ENCODE measurements at places on chromosomes 1 and 21.
A peak's percentile ranks its signal among the peaks of the same experiment; 100 is the strongest.

DNA sequence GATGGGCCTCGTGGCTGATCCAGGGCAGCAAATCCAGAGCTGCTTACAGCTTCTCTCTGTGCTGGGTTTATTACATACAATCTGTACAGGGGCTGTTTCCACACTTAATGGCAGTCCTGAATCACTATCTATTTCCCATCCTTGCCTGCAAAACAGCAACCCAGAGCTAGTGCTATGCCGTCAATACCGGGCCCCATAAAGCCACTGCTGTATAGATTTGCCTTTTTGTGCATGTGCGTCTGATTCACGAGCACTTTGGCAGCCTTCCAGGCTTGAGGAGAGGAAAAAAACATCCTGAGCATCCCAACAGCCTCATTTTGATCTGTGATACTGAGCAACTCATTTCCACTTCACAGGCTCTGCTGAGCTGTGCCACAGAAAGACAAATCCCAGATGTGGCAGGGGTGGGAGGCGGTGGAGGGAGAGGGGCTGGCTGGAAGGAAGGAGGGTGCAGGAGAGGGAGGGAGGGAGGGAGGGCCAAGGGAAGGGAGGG lies 65.2 kb upstream of the TARBP1 start:
- peak; percentile 23 for DNase-seq

DNA sequence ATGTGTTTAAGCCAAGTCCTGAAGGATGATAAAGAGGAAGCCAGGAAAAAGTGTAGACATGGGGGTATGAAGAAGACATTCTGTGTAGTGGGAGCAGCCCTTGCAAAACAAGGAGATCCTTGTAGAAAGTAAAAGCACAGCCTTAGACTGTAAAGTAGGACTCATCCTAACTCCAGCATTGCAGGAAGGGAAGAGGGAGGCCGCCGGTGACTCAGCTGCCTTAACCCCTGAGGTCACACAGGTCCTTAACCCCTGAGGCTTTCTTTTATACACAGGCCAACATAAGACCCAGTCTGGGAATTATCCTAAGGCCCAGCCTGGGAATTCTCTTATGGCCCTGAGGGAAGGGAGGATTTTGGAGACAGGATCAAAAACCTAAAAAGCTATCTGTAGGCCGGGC lies 18.0 kb downstream of the PGM1 start:
- DNase-seq: no peak

- no peak for DNase-seq
These were observed 694 bp downstream of the TMEM167B start for GRCh38 chr1:109091078-109091838.

DNA sequence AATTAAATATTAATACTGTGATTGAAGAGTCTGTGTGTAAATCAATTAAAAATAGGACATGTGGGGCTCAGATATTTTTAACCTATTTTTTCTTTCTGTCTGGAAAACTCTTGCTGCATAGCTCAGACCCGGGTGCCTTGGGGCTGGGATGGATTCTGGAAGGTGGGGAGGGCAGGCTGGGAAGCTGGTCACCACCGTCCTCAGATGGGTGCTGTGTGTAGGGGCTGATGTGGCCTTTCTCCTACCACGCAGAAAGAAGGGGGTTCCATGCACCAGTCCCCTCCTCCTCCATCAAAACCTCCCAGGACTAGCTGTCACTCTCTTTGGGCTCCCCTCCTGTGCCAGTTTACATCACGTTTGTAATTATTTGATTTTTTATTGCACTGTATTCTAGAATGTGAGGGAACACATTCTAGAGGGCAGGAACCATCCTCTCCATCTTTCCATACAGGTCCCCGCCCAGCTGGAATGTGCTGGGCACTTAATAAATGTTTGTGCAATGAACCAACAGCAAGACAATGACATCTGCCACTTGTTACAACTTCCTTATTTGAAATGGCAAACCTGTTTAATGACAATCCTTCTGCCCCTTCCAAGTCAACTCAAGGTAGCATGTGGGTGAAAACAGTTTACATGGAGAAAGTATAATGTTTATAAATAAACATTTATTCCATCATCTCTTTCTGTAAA lies 104.3 kb downstream of the EDEM3 start:
- DNase-seq: no peak

DNA sequence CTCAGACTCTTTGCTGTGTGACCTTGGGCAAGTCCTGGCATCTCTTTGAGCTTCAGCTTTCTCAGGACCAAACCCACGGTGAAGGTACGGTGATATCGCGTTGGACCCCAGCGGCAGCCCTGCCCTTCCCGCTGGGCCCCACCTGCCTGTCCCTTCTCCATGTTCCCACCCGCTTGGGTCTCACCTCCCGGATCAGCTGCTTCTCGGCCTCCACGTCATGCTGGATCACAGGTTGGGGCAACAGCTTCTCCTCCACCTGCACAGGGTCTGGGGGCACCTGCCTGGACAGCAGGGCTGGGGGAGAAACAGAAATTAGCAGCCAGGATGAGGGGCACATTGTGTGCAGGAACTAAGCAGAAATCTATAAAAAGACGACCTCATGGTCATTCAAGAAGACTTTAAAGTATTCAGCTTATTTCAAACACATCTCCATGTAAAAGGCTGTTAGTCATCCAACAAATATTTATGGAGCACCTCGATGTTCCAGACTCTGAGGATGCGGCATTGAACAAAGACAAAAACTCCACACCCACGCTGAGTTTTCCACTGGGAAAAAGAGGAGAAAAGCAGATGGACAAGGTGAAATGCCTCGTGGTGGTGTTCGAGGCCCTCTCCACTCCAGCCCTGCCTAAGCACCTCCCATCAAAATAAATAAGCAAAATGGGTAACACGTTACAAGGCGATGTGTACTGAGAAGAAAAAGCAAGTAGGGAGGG lies 19.5 kb downstream of the KIF17 start:
- no peak for DNase-seq

- no peak for DNase-seq
These were observed 109.2 kb downstream of the CSMD2 start for GRCh38 chr1:34055818-34056217.

DNA sequence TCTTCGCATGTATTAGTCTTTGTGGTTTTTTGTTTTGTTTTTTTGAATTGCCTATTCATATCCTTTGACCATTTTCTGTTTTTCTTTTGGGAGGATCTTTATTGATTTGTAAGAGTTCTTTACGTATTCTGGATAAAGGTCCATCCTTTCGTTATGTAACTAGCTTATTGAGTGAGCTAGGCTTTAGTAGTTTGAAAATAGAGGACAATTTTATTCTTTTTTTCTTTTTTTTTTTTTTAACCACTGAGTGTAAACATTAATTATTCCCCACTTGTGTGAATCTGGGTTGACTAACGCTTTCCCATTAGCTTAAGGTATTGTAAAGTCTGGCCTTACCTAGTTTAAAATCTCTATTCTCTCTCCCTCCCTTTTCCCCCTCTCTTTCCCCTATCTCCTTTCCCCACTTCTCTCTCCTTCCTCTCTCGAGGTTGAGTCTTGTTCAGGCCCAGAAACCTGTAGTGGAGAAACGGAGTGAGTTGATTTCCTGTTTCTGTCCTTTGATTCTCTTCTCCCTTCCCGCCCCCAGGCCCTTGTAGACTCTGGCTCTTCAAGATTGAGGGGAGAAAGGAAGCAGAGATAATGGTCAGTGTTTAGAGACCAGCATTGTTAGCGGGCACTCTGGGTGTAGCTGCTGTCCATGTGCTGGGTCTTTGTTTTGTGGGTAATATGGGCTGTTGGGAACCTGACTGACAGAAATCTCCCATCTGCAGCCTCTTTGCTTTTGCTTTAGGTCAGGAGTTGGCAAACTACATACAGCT lies 1.5 kb downstream of the MORC3 start:
- no peak for DNase-seq

GRCh38 chr1:119040489-119040888 lies 52.3 kb upstream of the TBX15 start:
- DNase-seq: no peak

GRCh38 chr1:93829061-93829460 lies 49.9 kb downstream of the DNTTIP2 start:
- no peak for DNase-seq

- no peak for DNase-seq
These were observed 1.2 kb upstream of the CSMD2 start for GRCh38 chr1:34166191-34166624.

DNA sequence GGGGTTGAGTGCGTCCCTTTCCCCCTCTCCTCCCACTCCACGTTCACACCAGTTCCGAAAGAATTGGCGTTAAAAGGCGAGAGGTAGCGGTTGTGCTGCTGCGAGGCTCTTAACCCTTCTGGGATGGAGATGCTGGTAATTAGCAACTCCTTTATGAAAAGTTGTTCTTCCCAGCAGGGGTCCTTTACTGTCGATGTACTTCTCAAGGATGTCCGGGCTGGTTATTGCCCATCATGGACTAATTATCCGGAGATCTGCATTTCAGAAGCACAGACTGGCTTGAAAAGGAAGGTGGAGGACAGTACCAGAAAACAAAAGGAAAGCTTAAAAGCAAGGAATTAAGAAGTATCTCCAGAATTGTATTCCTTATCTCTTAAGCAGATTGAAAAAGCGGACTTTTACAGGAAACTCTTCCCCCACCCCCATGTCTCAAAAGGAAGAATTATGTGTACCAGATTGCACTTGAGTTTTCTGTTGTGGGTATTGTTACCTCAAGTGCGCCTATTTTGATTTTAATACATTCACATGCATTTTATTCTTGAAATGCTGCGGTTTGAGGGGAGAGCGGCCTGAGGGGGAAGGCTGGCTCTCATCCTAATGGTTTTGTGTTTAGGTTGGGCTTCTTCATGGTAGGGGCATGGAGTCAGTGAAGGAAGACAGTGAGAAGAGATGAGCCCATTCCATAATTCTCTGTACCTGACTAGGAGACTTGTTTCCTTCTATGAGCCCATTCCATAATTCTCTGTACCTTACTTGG lies 1.5 kb downstream of the AK4 start:
- DNase-seq: no peak

- DNase-seq: no peak
These were observed 40.4 kb upstream of the ADARB1 start for GRCh38 chr21:45033791-45034555.

DNA sequence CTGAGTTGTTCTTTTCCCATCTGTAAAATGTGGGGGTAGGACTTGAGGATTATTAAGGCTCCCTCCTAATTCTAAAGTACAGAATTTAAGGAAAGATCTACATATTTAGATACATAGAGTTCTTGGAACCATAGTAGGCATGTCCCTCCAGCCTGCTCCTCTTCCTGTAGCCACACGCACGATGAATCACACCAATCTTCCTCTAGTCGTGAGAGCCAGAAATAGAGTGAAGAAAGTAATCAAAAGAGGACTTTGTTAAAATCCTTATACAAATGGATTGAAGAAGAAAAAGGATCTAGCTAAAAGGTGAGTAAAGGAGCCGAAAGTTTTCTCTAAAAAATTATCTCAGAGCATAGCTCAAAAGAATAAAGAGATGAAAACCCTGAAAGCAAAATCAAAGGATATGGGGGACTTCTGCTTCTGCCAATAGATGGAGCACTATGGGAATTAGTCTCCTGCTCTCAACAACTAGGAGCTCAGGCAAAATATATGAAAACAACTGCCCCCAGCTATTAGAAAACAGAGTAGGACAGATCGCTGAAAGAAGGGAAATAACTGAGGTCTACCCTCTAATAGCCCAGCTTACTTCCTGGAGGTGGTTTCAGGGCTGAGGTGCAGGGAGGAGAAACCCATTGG lies 8.5 kb downstream of the C1orf141 start:
- no peak for DNase-seq

DNA sequence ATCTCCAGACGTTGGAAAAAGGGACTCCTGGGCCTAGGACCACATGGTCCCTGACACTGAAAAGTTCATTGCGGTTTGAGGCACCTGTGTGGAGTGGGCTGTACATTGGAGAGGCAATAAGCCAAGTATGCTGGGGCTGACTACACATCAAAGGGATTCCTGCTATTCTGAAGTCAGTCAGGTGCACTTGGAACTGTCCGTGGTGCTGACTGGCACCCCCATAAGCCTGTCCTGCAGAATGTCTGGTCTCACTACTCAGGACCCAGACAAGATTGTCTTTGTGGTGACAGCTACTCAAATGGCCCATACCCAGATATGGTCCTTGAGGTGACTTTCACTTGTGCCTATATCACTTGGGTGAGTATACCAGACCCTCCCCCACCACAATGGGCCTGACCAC lies 150.6 kb downstream of the RWDD3 start:
- no peak for DNase-seq

DNA sequence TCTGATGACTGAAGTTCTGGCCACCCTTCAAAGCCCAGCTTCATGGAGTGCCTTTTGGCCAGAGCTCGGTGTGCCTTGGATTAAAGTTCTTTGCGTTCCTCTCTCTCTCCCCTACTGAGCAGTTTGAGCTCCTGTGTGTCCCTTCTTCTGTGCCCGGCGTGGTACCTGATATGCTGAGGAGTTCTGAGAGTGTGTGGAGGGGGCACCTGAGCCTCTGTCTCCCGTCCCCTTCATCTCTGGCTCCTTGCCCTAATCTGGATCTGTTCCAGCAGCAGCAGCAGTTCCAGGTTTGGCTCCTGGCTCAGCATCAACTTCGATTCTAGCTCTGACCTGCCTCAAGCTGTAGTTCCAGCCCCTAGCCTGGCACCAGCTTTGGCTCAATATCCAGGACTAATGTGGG lies 25.1 kb upstream of the MYCL start:
- DNase-seq: no peak

GRCh38 chr1:9179463-9180110 lies 50.7 kb upstream of the GPR157 start:
- DNase-seq: no peak

DNA sequence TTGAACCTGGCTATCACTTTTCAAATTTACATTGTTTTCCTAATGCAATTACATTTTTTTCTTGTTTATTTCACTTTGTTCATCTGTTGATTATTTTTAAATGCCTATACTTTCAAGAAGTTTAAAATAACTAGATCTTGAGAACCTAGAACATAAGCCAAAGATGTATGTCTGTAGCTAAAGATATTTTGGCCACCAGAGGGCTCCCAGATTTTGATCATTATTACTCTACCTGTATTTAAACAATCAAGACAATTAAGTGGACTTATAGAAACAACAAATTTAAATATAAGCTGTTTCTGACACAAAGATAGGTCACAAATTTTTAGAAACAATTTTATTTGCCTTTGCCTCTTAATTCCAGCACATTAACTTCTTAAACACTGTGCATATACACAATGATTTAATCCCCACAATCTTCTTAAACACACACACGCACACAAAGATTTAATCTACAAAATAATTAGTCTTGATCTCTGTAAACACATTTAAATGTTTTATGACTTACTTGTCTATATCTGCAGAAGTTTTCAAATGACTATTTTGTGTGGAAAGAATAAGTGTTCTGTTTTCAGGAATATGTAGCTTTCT lies 380.0 kb downstream of the DSCAM start:
- no peak for DNase-seq

- no peak for DNase-seq
These were observed 368.8 kb upstream of the ADGRL4 start for GRCh38 chr1:79375352-79375751.

- DNase-seq: no peak
These were observed 66.5 kb upstream of the RCC1 start for GRCh38 chr1:28439320-28439719.

DNA sequence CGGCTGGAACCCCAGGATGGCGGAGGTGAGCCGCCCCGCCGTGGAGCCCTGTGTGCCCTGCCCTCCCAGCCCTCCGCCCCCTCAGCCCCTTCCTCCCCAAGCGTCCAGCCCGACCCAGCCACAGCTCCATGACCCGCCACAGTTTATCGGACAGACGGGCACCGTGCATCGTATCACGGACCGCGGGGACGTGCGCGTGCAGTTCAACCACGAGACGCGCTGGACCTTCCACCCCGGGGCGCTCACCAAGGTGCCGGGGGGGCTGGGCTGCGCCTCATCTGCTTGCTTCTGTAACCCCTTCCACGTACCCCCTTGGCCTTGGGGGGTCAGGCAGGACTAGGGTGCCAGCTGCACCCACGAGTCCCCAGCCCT lies 6.6 kb upstream of the MMP23B start:
- DNase-seq: no peak
